ENCODE measurements at places on chromosomes 4 and X.

- DNase-seq, result no peak
These were observed 77.8 kb downstream of the KLHL13 start for GRCh38 chrX:118038614-118039365.

GRCh38 chr4:15703439-15703838 lies 574 bp downstream of the BST1 start:
- no peak for DNase-seq

DNA sequence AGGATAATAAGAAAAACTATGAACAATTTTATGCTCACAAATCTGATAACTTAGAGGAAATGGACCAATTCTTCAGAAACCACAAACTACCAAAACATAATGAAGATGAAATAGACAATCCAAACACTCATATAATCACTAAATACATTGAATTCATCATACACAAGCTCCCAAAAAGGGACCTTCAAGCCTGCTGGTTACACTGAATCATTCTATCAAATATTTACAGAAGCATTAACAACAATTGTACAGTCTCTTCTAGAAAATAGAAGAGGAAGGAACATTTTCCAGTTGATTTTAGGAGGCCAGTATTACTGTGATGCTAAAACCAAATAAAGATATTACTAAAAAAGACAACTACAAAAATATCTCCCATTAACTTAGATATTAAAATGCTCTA lies 88.3 kb downstream of the IL15 start:
- no peak for DNase-seq

- DNase-seq, result no peak
These were observed 137.7 kb downstream of the GPR143 start for GRCh38 chrX:9627922-9628321.

DNA sequence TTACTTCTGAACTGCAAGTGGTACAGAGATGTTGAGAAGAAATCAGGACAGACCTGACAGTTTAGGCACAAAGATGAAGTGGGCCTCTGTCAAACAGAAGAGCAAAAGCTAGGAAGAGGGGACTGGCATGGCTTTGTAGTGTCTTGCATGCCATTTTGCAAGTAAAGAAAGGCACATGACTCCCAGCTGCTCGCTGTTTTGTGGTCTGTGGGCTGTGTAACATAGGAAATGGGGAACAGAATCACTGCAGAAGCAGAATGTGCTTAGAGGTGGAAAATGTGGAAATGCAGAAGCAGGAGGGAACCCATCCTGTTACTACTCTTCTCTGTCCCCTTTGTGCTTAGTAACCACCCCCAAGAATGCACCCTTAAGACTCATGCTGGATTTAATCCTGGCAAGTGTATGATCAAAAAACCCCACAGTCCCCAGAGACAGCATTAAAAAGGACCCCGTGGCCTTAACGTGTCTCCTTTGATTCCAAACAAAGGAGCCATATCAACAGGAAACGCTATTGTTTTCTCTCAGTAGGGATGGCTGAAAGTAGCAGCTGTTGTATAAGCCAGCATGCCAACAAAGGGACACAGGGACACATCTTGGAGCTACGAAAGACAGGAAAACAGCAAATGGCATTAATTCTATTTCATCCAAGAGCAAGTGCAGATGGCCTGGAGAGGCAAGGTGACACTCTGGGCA lies 177.6 kb upstream of the GLRA2 start:
- no peak for DNase-seq

DNA sequence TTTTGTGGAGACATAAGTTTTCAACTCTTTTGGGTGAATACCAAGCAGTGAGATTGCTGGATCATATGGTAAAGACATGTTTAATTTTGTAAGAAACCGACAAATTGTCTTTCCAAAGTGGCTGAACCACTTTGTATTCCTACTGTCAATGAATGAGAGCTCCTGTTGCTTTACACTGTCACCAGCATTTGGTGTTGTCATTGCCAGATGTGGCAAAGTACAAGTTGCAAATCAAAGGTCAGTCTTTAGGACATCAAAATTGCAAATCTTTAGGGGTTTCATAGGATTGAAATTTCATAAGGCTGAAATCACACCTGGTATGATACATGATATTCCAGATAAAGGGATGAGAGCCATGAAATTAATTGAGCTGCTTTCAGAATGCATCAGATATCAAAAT lies 67.7 kb upstream of the ELOVL6 start:
- DNase-seq, result no peak

DNA sequence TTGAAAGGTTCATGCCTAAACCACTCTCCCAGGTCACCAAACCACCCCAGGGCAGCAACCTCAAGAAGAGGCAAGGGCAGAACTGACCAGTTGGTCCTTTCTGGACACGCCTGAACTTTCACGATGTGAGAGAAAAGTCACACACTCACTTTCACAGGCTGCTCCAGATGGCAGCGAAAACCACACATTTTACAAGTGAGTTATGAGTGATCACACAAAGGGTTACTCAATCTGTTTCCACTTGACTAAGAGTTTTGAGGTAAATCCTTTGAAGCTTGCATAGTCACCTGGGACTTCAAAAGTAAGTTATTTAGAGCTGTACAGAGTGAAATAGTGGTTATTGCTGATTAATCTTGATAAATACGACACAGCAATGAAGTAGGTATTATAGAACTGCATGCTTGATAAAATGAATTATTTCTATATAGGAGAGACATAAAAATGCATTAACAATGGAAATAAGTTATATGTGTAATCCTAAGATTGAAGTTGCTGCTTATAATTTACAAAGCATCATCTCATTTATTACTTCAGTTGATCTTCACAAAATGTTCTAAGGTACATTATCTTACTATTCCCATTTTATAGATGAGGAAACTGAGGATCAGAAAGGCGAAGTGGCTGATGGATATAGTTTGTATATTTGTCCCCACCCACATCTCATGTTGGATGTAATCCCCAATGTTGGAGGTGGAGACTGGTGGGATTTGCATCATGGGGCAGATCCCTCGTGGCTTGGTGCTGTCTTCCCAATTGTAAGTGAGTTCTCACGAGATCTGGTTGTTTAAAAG lies 103.0 kb upstream of the KLF3 start:
- peak; percentile 3 for DNase-seq

- no peak for DNase-seq
These were observed 330.9 kb downstream of the GBA3 start for GRCh38 chr4:23023666-23024065.

GRCh38 chr4:146477054-146477453 lies 44.7 kb downstream of the SLC10A7 start:
- DNase-seq, result peak; percentile 48

- no peak for DNase-seq
These were observed 251.0 kb downstream of the PRDM5 start for GRCh38 chr4:120671538-120671937.

- DNase-seq, result no peak
These were observed 285.5 kb upstream of the ANKRD50 start for GRCh38 chr4:124997991-124998390.

- DNase-seq, result no peak
These were observed 211.4 kb downstream of the MID1IP1 start for GRCh38 chrX:39012621-39013111.

DNA sequence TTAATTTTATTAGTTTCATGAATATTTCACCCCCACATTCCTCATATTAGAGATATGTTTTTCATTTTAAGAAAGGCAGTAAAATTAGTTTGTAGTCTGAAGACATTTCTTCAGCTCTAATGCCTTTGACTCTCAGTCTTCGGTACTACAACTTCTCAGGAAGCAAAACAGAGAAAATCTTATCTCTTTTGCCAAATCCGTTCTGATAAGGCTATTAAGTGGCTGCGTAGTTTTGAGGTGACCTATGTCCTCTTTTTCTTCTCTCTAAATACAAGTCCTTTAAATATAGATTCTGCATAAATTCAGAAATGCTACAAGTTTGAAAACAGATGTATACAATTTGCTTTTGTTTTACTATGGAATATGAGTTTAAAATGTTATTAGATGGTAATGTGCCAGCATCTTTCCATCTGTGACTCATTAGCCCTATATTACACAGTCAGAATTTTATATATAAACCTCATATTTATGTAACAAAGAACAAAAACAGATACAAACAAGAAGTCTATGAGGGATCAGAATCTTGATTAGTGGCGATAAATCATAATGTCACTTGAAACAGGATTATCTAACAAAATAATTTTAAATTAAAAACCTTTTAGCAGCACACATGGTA lies 181.2 kb upstream of the ETNPPL start:
- DNase-seq, result peak; percentile 59

- no peak for DNase-seq
These were observed 161.7 kb downstream of the AFAP1 start for GRCh38 chr4:7777871-7778509.

- DNase-seq, result no peak
These were observed 890 bp downstream of the BOD1L1 start for GRCh38 chr4:13626492-13627177.

GRCh38 chr4:41257257-41257901 lies 651 bp downstream of the UCHL1 start:
- DNase-seq, result peak; percentile 44

- no peak for DNase-seq
These were observed 15.9 kb upstream of the XKRX start for GRCh38 chrX:100944601-100945000.

DNA sequence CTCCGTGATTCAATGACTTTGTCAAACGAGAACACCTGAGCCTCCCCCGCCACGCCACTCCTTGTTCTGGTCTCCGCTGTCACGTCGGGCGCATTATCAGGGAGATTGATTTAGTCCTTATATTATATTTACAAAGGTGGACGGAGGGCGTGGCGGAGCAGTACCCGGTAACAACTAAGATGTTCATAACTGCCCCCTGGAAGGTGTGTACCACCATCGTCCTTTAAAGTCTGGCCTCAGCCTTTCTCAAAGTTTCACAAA lies 284.2 kb downstream of the PACRGL start:
- DNase-seq, result no peak

DNA sequence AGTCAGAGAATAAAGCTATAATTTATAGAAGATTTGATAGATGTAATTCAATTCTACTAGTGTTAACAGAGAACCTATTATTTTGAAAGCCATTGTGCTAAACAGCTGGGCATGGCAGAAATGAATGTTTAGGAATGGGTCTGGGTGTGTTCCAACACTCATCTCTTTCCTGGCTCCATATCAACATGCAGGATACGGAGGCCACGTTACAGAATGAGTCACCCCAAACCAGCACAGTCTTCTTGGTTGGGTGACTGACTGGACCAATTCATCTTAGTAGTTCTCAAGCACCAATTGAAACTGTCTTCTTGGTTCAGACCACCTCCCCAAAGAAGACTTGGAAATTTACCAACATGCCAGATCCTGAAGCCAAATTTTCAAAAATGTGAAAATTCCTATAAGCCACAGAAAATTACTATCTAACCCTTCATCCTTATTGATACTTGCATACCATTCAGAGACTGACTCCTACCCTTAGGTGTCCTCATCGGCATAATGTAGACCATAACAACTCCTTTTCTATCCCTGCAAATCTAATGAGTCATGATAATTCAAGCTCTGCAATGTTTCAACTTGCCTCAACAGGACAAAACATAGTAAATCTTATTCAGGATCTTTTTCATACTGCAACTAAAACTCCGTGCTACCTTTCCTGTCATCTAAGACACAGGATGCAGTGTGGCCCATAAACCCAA lies 52.0 kb upstream of the ATOH1 start:
- peak; percentile 37 for DNase-seq

Data from amniotic epithelial cell (primary cell).